ENCODE measurements at places on chromosomes 13 and 19.
A peak's percentile ranks its signal among the peaks of the same experiment; 100 is the strongest.

DNA sequence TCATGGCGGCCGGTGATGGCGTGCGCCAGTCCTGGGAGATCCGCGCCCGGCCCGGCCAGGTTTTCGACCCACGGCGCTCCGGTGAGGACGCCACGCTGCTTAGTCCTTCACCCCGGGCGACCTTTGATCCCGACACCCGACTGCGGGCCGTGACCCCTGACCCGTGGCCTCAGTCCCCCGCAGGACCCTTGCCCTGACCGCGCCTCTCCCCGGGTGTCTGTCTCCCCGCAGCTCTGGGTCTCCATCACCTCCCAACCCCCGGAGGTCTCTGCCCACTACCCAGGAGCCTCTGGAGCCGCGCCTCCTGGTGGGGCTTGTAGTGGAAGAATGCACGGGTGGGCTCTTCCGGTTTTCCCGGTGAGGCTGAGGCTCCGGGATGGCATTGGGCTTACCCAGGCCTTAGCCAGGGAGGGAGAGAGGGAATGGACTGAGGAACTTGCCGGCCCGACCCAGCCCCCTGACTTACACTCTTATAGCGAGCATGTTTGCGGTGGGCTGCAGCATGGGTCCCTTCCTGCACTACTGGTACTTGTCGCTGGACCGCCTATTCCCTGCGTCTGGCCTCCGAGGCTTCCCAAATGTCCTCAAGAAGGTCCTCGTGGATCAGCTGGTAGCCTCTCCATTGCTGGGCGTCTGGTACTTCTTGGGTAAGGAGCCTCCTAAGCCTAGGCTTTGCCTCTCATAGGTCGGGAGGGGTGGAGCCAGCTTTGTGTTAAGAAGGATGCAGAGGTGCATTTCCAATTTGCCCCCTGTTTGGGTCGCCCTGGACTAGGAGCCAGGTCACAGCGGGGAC lies 566 bp downstream of the MPV17L2 start:
- no peak for DNase-seq

DNA sequence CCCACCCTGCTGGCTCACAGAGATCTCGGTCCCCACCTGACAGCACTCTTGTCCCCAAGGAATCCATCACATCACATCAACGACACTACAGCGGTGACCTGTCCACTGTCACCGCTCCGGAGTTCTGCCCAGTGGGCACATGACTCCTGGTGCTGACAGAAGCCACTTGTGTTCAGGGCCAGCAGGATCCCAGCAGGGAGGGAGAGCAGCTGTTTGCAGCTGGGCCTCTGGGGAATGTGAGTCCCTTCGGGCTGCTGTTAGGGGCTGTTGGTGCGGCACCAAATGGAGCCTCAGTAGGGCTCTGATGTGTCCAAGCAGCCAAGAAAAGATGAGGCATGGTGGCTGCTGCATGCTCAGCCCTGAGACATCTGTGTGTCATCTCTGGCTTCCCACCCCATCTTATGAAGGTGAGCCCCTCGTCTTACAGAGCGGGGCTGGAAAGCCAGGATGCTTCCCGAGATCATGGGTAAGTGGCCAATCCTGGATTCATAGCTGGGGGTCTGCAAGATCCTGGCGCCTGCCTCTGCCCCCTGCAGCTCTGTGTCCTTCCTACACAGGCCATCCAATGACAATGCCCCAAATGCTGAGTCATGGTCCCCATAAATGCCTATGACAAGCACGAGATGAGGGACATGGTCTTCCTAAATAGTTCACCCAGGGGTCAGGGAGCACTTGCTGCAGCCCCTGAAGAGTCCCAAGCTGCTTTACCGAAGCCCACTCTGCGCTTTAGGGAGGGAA lies 56.0 kb downstream of the F2RL3 start:
- no peak for DNase-seq

DNA sequence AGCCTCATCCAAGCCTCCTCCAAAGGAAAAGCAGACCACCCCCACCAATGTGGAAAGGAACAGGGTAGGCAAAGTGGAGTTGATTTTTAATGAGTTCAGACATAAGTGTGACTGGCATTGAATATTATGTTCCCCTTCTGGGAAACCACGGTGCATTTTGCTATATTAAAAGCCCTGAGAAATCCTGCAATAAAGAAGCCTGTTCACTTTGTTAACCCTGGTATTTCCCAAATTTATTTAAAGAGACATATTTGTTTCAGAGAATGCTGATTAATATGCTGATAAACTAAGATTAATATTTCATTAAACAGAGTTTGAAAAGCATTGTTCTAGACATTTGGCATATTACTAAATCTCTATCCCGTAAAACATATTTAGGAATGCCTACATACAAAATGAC lies 151.4 kb downstream of the FGF14 start:
- no peak for DNase-seq

DNA sequence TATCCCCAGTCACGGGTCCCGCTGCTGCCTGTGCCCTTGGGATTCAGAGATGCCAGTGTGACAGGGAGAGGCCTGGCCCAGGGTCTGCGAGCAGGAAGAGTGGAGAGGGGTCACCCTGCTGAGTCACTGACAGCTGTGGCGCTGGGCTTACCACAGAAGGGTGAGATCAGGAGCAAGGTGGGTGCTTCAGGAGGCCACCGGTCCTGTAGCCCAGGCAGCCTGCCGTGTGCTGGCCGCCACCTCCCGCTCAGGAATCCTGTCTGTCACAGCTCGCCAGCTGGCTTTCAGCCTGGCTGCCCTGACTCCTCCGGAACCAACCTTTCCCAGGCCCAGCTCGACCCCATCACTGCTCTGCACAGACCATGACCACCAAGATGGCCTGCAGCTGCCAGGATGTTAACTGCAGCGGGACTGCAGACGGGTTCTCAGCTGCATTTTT lies 25.3 kb downstream of the NAXD start:
- no peak for DNase-seq

DNA sequence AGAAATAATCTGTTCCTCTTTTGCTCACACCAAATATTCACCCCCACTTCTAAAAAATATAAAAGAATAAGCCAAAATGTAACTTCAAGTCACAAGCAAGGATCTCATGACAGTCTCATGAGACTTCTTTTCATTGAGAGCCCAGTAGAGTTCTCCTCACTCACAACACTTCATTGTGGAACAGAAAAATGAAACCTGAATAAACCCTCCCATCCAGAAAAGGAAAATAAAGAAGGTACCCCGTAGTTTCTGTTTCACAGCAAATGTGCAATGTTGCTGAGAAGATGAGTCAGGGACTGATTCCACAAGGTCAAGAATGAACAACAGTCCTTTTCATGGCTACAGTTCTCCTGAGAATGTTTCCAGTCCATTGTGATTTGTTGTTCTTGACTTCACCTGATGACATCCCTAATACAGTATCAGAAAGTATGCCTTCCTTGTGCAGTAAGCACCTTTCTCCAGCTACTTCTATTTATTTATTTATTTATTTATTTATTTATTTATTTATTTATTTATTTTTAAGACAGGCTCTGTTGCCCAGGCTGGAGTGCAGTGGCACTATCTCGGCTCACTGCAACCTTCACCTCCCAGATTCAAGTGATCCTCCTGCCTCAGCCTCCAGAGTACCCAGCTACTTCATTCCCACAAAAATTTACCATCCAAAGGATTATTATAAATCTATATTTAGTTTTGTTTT lies 6.4 kb upstream of the ZNF841 start:
- no peak for DNase-seq

GRCh38 chr19:18794692-18795091 lies 3.6 kb upstream of the COMP start:
- no peak for DNase-seq

GRCh38 chr13:51907040-51907732 lies 45.4 kb downstream of the CCDC70 start:
- no peak for DNase-seq

- peak; percentile 45 for DNase-seq
Measured at GRCh38 chr13:30551189-30551588, 66.5 kb upstream of the USPL1 start.

GRCh38 chr19:49932731-49933131 lies 3.4 kb upstream of the NUP62 start:
- DNase-seq: no peak

DNA sequence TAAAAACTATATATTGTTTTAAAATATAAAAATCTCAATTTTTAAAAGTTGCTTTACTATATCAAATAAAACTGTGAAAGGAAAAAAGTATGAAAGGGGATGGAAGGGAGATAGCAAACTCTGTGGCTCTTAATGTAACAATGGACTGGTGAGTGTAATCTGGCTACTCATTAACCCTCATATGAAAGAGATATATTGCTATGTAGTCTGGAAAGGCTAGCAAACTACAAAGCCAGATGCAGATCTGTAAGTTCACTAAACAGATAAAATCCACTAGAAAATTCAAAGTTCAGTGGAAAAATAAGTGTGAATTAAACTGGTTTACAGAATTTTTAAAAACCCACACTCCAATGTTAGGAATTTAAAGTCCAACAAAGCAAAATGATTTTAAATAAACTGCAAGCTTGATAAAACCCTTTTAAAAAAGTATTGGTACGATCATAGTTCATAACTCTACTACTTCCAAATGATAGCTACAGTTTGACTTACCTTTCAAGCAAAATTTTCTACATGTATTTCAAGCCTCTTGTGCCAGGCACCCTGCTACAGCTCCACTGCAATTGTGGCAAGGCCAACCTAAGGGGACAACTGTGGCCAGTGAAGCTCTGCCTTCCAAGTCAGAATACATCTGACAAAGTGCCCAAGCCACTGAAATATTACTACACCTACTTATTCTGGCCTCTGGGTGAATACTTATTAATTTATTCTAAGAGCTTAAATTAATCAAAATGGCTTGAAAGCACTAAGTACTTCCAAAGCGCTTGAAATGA lies 647 bp upstream of the ELF1 start:
- no peak for DNase-seq

- DNase-seq: no peak
Measured at GRCh38 chr19:35911790-35912189, 3.7 kb upstream of the TYROBP start.

DNA sequence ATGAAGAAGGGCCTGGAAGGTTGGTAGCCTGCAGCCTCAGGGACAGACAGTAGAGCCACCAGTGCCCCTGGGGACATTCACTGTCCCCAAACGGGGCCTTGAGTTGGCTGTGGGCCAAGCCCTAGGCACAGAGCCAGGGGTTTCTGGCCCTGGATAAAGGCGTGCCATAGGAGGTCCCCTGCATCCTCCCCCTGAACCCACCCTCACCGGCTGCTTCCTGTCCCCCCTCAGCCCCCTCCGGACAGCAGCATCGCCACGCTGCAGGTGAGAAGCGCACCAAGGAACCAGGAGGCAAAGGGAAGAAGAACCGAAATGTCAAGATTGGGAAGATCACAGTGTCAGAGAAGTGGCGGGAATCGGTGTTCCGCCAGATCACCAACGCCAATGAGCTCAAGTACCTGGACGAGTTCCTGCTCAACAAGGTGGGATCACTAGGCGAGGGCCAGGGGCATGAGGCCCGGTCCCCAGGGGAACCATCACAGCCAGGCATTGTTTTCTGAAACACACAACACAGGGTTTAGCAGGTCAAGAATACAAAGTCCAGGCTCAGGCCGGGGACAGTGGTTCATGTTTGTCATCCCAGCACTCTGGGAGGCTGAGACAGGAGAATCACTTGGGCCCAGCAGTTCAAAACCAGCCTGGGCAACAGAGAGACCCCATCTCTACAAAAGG lies 14.6 kb upstream of the USE1 start:
- DNase-seq: no peak

DNA sequence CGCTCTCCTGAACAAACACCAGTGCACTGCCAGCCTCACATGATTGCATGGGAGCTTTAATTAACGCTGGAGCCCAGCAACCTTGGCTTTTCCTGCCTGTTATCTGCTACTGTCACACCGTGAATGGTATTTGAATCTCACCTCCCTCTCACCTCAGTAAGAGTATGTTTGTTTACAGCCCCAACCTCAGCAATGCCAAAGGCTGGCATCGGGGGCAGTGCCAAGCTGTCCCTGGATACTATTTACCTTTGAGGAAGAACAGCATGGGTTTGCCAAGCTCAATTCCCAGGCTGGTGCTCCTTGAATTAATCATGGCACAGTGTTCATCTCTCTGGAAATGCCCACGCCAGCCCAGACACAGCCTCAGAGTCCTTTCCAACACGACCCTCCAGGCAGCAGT lies 57.2 kb upstream of the SERPINE3 start:
- no peak for DNase-seq

DNA sequence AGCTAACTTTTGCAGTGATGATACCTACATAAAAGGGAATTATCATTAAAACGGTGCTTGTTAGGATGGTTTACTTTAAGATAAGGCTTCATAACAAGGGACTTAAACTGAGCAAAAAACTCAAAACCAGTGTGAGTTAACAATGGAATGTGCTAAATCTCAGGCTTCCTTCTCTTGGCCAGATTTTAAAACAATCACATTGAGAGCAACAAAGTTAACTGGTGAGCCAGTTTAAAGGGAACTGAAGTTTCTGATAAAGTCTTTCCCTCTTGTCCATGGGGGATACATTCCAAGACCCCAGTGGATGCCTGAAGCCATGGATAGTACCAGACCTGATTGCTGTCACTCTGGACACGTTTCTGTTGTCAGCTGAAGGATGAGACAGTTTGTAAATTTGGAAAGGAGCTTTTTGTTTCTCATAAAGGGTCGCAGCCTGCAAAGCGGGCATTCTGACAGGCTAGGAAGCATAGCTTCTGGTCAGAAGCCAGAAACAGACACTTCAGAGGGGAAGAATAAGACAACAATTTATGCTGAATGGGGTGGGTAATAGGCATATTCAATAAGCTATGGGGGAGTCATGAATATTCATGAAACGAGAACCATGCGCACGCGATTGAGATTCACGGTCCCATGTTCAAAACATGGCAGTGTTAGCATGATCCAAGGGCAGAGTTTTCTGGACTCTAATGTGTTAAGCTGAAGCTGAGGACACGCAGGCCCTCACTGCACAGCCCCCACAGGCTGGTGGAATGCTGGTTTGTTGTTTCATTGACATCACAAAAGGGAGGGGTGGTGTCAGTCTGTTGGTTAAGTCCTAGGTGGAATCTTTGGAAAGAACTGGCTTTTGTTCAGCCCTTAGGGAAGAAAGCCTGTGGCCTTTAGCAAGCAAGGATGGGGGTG lies 150.6 kb upstream of the RNF113B start:
- DNase-seq: no peak

GRCh38 chr19:55079400-55080038 lies 3.9 kb downstream of the EPS8L1 start:
- DNase-seq: no peak

DNA sequence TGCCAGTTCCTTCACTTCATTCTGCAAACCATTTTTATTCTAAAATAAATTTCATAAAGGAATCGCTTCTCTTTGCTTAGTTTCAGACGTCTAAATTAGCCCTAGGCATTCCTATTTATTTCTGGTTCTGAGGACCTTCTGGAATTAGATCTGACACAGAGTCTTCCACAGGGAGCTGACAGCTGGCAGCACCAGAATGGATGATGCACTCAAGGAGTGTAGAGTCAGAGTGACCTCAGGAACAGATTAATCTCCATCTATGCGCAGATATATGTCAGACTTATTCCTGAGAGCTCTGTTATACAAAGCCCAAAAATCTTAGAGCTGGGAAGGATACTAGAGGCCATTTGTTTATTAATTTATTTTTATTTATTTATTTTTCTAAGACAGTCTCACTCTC lies 450.8 kb downstream of the HS6ST3 start:
- peak; percentile 80 for DNase-seq

- DNase-seq: no peak
Measured at GRCh38 chr13:43357564-43357963, 334.2 kb downstream of the DNAJC15 start.

- DNase-seq: no peak
Measured at GRCh38 chr13:70571221-70571620, 463.0 kb upstream of the KLHL1 start.

All from NCI-H524 (cell line).